ENCODE measurements at places on chromosomes 2 and 18.

DNA sequence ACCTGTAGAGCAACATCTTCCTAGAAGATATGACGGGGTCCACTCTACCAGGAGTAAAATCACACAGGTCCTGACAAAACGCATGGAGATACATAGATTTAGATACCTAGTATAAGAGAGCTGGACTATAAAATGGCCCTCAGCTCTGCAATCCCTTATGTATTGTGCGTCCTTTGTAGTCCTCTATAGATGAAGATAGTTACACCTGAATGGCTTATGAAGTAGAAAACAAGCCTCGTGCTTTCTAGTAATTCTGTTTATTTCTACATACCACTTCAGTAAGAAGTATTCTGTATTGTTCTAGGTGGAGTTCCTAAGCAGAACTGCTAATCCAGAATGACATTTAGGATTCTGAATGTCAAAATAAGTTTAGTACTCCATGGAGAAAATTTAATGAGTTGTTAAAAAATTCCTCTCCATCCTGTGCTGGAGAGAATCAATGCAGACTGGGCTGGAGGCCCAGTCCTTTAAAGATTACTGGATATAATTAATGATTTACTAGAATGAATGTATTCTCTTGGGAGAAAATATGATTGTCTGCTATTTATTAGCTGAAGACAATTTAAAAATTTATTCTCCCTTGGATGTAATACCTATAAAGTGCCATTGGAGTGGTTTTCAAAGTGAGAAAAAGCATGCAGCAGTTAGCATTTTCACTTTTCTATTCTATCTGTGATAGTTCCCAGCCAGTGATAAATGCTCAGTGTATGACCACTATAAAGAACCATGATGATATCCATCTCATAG is 147.3 kb upstream of the UNC80 start:
- no peak for DNase-seq

GRCh38 chr2:167721593-167721992 is 525.8 kb downstream of the STK39 start:
- no peak for DNase-seq

DNA sequence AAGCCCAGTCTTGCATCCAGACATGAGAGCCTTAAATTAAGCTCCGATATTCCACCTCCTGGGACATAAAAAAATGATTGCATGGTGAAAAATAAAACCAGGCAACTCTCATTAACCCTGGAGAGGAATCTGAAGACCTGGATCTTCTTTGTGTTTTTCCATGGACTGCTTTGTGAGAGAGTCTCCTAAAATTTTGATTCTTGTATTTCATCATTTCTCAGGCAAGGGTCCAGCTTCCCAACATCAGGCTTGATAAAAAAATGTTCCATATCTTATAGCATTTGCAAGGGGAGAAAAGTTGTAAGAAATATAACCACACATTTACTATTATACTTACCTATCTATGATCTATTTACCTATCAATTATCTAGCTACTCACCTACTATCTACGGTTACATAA is 327.5 kb upstream of the SPHKAP start:
- DNase-seq: no peak

- DNase-seq: no peak
Observed at GRCh38 chr2:216555274-216555673, 56.6 kb downstream of the RPL37A start.

GRCh38 chr2:88159955-88160415 is 10.2 kb upstream of the THNSL2 start:
- DNase-seq: no peak

GRCh38 chr2:217127744-217128143 is 267.9 kb upstream of the TNP1 start:
- DNase-seq: no peak

DNA sequence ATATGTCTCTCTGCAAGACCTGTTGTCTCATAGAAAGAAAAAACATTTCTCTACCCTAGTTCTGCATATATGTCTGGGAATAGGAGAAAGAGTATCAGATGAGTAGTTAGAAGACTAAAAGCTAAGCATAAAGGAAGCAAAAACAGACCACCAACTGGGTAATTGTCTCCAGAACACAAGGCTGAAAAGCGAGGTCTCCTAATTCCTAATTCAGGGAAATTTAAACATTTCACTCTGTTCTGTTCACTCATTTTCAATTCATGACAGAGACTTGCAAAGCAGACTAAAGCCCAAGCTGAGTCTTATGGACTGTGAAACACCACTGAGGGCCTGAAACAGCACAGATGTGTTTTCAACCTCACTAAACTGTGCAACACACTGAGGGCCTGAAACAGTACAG is 224.4 kb upstream of the TMEM200C start:
- DNase-seq: no peak

GRCh38 chr2:172922815-172923214 is 152.8 kb upstream of the MAP3K20 start:
- no peak for DNase-seq

- DNase-seq: no peak
Observed at GRCh38 chr18:9673296-9674251, 34.5 kb upstream of the RAB31 start.

Measured in stimulated activated CD8-positive, alpha-beta memory T cell treated with anti-CD3 and anti-CD28 coated beads, Interleukin-12 subunit alpha, Interleukin-12 subunit beta, amount 100 ng/mL, for 4 hours (primary cell).